ENCODE measurements at places on chromosomes 13 and 19.

DNA sequence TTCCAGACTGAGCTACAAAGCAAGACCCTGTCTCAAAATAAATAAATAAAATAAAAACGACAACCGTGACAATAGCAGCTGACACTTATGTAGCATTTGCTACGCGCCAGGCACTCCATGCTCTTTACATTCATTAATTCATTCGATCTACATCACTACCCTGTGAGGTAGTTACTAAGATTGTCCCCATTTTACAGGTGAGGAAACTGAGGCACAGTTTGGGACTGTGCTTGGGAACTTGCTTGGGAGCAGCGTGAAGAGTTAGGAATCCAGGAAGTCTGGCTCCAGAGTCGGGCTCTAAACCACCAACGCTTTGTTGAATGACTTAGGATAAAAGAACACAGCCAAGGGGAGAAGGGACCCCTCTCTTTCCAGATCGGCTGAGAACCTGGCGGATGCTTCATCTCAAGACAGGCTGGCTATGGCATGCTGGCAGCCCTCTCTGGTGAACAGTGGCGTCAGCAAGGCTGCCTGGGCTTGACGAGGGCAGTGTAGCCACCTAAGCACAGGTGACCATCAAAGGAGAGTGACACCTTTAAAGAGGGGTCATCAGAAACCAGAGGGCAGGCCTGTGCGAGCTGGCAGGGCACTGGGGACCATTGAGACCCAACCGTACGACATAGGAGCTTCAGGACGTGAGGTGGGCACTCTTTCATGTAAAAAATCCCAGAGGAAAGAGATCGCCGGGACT lies 591 bp downstream of the DOHH start:
- no peak for DNase-seq

DNA sequence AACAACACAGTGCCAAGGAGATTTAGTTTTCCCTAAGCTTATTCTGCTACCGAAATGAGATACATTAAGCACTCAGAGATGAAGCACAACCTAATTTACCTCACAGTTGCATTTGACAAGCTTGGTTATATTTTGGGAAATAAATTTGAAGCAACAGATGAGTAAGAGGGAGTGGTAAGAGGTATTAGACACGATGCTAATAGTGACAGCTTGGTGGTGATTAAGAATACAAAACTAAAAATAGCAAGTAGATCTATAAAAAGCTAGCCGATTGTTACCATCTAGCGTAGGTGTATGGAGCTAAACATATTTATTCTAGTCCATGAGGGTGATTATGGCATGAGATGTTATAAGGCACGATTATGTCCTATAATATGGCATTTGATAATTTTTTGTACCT lies 208.5 kb downstream of the PCCA start:
- DNase-seq: no peak

DNA sequence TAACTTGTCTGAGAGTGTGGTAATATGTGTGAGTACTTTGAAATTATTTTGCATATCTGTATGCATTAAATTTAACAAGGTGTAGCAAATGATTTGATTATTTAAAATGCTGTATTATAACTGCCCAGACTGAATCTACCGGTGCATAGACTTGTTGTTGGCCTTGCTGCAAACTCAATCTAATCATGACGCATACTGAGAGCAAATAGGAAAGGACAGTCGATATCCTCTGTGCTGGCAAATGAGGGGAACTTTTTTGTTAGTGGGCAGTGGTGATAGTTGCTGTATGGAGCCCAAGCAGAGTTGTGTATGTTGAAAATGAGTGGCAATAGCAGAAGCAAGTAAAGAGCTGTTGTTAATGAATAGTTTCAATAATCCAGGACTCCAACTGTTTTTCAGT lies 127.4 kb downstream of the LMO7 start:
- no peak for DNase-seq

- no peak for DNase-seq
Observed at GRCh38 chr19:41546386-41546789, 29.6 kb upstream of the CEACAM21 start.

DNA sequence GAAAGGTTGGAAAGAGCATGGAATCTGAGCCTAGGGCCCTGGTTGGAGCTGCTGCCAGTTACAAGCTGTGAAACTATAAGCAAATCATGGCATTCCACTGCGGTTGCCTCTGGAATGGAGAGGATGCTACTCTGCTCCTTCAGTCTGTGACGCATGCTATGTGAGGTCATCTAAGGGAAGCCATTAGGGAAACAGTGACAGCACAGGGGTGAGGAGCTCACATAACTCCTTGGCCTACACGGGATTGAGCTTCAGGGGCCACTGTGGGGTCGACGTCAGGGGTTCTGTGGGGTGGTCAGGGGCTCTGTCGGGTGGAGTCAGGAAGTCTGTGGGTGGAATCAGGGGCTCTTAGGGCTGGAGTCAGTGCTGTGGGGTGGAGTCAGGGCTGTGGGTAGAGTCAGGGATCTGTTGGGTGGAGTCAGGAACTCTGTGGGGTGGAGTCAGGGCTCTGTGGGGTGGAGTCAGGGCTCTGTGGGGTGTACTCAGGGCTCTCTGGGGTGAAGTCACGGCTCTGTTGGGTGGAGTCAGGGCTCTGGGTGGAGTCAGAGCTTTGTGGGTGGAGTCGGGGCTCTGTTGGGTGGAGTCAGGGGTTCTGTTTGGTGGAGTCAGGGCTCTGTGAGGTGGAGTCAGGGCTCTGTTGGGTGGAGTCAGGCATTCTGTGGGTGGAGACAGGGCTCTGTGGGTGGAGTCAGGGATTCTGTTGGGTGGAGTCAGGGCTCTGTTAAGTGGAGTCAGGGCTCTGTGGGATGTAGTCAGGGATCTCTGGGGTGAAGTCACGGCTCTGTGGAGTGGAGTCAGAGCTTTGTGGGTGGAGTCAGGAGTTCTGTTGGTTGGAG lies 35.8 kb upstream of the MEDAG start:
- peak; percentile 92 for DNase-seq

DNA sequence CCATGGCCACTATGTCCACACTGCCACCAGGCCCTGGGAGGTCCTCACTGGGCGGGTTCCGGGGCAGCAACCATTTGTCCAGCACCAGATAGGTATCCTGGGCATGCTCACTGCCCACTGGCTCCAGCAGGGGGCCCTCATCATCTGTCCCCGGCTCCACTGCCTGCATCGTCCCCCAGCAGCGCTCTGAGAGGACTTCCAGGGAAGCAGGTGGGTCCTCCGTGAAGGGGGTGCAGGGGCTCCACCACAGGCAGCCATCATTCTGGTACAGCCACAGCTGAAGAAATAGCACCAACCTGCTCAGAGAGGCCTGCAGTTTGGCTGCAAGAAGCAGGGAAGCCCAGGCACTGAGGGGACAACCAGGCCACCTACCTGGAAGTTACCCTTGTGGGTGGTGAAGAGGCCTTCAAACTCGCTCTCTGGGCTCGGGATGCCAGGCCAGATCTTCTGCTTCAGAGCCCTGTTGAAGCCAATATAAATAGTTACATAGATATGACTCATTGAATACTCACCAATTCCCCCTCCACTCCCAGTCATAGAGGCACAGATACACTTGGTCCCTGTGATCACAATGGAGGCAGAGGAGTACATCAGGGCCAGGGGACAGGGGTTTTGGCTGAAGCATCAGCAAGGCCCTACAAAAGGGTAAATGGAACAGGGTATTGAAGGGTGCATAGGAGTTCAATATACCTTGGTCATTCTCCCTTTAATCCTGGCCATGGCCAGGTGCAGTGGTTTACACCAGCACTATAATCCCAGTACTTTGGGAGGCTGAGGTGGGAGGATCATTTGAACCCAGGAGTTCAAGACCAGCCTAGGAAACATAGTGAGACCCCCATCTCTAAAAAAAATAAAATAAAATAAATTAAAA lies 4.1 kb downstream of the SWSAP1 start:
- peak; percentile 66 for DNase-seq

GRCh38 chr13:55440465-55441085 lies 1700.1 kb upstream of the PRR20A start:
- no peak for DNase-seq

GRCh38 chr13:52651897-52652195 lies 790 bp upstream of the SUGT1 start:
- no peak for DNase-seq

- DNase-seq: no peak
Observed at GRCh38 chr13:20738616-20739015, 35.1 kb downstream of the IL17D start.

DNA sequence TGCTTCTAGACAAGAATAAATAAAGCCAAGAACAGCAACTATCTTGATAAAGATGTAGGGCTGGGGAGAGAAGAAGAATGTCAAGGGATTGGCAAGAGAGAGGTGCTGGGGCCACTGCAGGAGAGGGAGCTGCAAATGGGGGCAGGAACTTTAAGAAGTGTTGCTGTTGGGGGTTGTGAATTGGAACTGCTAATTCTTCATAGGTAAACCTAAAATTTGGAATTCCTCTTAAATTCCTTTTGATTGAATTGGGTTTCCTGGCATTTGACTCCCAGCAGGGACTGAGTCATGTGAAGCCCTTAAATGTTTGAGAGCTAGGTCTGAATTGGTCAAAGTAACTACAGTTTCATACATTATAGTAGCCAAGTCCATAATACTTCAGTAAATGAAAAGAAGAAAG lies 305.6 kb upstream of the TMTC4 start:
- no peak for DNase-seq

DNA sequence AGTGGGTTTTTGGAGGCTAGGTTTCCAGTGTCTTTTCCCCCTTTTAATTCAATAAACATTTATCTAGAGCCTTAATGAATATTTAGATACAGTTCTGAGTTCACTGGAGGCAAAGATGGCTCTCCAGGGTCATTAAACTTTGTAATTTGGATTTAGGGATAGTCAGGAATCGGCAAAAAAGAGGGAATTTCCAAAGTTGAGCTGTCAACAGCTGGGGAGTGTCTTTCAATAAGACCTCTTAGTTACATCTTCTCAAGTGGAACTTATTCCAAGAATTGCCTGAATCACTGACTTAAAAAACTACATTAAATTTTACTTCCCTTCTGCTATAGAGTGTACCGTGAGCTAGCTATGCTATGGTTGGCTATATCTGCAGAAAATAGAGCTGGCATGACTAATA lies 2.0 kb downstream of the LRCH1 start:
- DNase-seq: no peak

DNA sequence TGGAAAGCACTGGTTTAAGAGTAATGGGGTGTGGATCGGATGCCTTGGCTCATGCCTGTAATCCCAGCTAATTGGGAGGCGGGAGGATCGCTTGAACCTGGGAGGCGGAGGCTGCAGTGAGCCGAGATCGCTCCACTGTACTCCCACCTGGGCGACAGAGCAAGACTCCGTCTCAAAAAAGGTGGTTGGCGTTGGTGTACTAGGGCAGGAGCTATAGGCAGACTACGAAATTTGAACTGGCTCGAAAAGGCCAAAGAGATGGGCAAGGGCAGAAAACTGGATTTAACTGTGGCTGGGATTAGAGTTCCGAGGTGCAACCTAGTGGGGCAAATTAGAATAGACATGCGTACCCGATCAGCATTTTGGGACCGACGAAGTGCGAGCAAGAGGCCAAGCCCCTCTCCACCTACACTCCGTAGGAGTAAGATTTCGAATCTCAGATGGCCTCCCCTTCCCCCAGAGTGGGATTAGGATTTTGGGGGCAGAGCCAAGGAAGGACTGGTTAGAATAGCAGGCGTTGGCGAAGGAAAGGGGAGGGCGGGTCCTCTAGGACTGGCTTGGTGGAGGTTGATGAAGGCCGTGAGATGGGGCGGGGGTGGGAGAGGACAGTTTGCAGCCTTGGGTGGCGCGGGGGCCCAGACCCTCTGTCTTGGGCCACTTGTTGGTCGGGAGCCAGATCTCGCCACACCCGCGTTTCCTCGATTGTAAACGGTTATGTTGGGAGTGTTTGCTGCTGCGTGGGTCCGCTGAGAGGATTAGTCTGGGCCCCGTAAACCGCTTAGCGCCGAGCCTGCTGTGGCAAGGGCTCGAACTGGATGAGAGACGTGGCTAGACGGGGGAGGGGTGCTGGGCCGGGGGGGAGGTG lies 2.0 kb upstream of the INAFM1 start:
- DNase-seq: no peak

GRCh38 chr19:37227996-37228395 lies 10.0 kb downstream of the ZNF383 start:
- no peak for DNase-seq

DNA sequence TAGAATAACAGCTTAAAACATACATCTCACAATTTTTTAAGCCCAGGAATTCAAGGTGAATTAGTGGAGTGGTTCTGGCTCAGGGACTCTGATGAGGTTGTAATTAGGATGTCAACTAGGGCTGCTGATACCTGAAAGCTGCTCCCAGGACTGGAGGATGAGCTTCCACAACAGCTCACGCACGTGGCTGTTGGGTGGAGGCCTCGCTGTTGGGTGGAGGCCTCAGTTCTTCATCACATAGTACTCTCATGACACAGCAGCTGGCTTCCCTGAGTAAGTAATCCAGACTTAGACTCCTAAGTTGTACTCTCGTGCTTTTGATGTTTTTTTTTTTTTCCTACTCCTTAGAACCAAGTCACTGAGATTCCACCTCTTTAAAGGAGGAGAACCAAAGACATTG lies 577.1 kb upstream of the PRR20A start:
- DNase-seq: no peak

- DNase-seq: no peak
Observed at GRCh38 chr19:5692723-5693194, 2.7 kb downstream of the RPL36 start.

GRCh38 chr19:4695224-4695731 lies 25.1 kb upstream of the MYDGF start:
- peak; percentile 34 for DNase-seq

GRCh38 chr19:50778906-50779430 lies 8.7 kb downstream of the GPR32 start:
- DNase-seq: no peak

- DNase-seq: no peak
Observed at GRCh38 chr13:31038834-31039552, 106.5 kb downstream of the TEX26 start.

DNA sequence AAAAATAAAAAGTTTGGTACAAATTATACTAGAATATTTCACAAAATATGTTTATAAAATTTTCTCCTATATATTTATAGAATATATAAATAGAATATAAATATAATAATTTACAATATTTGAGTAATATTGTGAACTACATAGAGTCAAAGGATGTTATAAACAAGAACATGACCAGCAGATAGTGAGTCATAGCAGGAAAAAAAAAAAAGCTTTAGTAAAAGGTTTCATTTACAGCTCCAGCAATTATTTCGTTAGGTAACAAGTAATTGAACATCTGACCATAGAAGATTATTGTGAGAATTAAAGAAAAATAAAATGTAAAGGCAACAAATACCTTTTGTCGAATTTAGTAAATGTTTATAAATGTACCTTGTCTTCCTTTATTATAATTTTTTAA lies 864.1 kb downstream of the PCDH17 start:
- no peak for DNase-seq

DNA sequence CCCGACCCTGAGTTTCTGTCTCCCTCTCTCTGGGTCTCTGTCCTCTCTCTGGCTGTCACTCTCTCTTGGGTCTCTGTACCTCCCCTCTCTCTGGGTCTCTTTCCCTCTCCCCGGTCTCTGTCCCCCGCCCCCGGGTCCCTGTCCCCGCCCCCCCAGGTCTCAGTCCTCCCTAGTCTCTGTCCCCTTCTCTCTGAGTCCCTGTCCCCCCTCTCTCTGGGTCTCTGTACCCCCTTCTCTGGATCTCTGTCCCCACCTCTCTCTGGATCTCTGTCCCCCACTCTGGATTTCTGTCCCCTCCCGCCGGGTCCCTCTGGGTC lies 2.3 kb upstream of the FTL start:
- no peak for DNase-seq

Measured in kidney capillary endothelial cell (primary cell).